ENCODE measurements at places on chromosomes 5 and 9. TPM values are rescaled to one million over a fixed set of nuclear protein-coding genes. Genes with fewer than 3 reads are reported as not detected.

ANXA6 gene
- 107 TPM for total RNA-seq

CDX1 gene
- total RNA-seq = not detected

SLC25A2 gene
- 0.94 TPM for total RNA-seq

- no peak for DNase-seq
- no peaks in the 10 kb centered on the region for H3K36me3 ChIP-seq
- H3K4me1 ChIP-seq = no peaks in the 10 kb centered on the region
- no peak overlapping the region for H3K4me3 ChIP-seq
Observed at GRCh38 chr9:122536134-122536533, 9.0 kb upstream of the OR1N1 start.

Measured in kidney (tissue), 22 donors.